Stimulated activated naive CD8-positive, alpha-beta T cell treated with anti-CD3 and anti-CD28 coated beads, Interleukin-15, amount 100 ng/mL, for 72 hours (primary cell): ENCODE measurements at places on chromosomes 2 and 18.
A peak's percentile ranks its signal among the peaks of the same experiment; 100 is the strongest.

DNA sequence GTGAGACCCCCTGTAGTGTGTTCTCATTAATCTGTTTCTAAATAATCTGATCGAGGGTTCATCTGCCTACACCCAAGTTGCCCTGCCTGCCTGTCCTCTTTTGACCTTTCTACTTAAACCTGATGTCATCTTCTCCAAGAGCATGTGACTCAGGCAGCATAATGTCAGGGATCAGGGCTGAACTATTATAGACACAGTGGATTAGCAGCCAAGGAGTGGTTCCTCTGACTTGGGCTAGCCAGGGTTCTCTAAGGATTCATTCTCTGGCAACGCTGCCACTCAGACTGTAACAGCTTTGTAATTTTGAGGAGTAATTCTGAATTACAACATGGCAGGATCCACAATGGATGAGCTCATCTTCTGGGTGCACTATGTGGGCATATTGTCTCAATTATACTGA lies 124.0 kb downstream of the MDH1 start:
- DNase-seq, result no peak

- no peak for DNase-seq
These were observed 154.5 kb downstream of the RTN4 start for GRCh38 chr2:54895730-54896129.

DNA sequence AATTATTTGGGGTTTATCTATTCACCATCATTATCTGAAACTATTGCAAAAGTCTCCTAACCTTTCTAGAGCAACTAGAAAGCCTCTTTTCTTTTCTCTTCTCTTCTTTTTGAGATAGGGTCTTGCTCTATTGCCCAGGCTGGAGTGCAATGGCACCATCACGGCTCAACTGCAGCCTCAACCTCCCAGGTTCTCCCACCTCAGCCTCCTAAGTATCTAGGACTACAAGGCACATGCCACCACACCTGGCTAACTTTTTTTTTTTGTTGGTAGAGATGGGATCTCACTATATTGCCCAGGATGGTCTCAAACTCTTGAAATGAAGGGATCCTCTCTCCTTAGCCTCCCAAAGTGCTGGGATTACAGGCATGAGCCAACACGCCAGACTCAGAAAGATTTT lies 24.5 kb upstream of the XPO1 start:
- DNase-seq, result no peak

GRCh38 chr2:142865924-142866323 lies 11.5 kb upstream of the KYNU start:
- DNase-seq, result no peak

DNA sequence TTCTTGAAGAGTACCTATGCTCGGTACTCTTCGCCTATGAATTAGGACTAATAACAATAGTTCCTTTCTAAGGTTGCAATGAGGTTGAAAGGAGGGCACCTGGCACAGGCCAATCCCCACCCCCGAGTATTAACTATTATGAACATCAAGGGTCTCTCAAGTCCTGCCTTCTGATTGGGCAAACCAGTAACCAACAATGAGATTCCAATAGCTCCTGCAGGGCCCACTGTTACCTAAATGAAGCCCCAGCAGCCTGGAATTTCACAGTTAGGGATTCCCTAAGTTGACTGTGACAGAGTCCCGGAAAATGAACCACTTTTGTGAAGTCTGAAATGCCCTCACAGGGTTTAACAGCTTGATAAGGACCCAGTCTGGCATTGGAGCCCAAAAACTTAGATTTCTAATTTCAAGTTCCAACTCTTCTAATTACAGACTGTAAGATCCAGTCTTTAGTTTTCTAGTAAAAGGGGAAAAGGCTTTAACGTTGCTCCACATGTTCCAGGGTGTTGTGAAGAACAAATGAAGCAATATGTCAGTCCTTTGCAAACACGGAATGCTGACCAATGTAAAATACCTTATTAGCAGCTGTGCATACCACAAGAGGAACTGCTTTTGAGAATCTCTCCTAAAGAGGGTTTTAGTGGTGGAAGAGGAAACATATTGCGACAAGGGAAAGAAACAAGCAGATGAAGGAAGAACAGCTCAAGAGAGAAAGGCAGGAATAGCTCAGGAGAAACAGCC lies 277.7 kb upstream of the MAP2 start:
- DNase-seq, result no peak

DNA sequence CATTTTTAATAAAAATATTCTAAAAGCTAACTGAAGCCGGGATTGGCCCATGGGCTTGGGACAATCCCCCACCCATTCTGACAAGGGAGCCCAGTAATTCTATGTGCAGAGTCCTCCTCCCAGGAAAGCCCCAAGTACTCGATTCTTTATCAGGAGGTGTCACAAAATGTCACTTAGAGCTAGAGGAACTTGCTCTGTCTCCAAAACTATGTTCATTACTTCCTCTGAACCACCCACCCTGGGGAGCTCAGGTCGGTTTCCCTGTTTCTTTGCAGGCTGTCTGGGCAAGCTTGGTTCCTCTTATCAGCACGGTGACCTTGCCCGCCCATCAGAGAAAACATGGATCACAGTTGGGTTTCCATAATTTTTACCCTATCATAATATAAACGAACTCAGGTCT lies 430.6 kb upstream of the ID2 start:
- no peak for DNase-seq

DNA sequence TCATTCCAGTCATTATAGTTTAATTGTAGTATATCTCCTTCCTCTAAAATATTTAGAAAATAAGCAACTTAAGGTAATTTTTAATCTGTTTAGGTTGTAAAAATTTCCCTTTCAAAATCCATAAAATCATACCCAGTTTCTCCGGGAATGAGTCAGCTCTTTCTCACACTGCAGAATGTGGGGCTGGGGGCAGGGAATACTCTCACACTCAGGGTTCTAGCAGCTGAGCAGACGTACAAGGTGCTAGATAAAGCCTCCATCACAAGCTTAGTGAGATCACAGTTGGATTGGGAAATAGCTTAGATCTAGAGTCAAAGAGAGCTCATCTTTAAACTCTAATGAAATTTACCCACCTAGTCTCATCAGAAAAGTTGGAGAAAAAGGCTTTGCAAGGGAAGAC lies 79.9 kb upstream of the FAM237A start:
- DNase-seq, result no peak

DNA sequence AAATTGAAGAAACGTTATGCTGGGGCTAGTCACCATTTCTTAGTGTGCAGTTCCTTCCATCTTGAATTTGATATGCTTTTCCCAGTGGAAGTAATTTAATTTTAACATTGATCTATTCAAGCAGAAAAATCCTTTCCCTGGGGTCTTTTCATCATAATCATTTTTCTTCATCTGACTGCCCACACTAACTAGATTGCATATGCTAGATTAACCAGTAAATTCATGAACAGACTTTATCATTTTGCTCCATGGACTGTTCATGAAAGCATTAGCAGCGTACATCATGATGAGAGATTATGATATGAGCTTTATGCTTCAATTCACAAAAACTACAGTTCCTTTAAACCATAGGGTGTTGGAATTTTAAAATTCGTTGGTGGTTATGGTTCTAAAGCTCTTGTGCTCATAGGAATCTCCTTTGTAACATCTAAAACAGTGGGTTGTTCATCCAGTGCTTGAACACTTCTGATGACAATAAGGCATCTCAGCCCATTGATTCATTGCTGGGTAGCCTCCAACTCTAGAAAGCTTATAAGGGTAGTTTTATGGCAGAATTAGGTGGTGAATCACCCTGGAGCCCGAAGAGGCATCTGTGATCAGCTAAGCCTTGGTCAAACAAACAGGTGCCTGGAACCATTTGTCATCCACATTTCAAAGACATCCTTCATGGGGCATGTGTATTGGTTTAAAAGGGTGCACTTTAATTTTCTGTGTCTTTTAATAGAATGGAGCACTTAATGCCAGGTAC lies 77.2 kb upstream of the NDUFV2 start:
- DNase-seq, result no peak

GRCh38 chr2:217707131-217707611 lies 295.6 kb downstream of the TNS1 start:
- no peak for DNase-seq

- no peak for DNase-seq
These were observed 482 bp downstream of the DLGAP1 start for GRCh38 chr18:4454537-4455112.

GRCh38 chr2:173652311-173652710 lies 297.6 kb downstream of the CDCA7 start:
- DNase-seq, result no peak

- peak; percentile 91 for DNase-seq
These were observed at the start of gene MRPS5 for GRCh38 chr2:95121407-95122196. TSS of gene MRPS5 (minus strand) at chr2:95121808. CDS start at chr2:95121791, 17 bp downstream.

GRCh38 chr2:170006587-170007325 lies 171.2 kb upstream of the MYO3B start:
- DNase-seq, result no peak

DNA sequence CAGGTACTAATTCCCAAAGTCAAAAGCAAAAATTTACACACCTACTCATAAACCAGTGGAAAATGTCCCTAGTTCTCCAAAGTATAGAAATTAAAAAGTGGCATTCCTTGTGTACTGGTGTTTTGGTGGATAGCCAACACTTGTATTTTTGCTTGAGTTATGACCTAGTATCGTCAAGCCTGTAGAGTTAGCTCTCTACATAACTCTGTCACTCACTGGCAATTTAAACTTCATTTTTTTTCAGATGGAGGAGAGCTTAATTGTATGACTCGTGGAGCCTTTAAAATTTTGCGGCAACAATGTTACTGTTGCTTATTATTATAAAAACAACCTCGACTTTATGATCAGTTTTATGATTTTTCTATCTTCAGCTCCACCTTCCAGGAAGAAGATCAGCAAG lies 58.7 kb downstream of the ITGB6 start:
- DNase-seq, result no peak

DNA sequence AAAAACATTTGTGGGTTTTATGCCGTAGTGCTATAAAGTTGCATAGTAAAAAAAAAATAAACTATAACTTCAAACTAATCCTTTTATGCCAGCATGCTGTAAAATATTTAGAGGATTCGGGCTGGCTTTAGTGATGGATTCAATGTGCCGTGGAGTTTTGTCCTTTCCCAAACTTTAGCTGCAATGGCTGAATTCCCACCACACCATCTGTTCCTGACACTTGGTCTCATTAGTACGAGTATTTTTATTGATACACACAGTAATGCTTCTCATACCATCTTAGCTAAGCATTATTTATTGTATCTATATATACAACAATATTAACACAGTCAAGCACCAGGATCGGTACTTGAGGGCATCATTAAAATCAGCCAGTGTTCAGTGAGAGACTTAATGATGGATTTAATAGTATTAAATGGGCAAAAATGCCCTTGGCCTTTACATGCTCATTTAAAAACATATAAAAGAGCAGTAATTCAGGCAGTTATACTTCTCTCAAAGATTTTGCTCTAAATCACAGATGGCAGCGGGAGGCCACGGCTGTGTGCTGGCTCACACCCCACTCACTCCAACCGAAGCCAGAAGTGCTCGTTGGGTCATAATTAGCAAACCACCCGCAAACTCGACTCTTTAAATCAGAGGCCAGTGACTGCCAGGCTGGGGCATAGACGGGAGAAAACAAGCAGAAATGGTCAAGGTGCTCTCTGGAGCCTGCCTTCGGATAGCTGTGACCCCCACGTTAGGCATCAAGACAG lies 297.0 kb upstream of the REV1 start:
- no peak for DNase-seq
